Islet precursor cell (in vitro differentiated cells): ENCODE measurements at places on chromosomes 7 and 10.

DNA sequence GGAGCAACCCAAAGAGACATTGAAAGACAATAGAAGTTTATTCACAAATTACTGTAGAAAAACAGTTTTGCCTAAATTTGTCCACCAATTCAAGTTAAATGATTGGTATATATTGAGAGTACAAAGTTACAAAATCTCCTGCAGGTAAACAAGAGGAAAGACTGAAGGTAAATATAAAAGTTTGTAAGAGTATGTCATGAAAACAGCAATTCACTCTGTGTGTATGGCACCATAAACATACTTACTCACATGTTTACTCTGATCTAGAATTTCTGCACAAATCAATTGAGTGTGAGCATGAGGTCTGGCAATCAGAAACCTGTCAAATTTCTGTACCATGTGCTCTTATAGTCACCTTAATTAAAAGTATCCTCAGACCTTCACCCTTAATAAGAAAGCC is 800.9 kb upstream of the MBL2 start:
- no peak for DNase-seq

DNA sequence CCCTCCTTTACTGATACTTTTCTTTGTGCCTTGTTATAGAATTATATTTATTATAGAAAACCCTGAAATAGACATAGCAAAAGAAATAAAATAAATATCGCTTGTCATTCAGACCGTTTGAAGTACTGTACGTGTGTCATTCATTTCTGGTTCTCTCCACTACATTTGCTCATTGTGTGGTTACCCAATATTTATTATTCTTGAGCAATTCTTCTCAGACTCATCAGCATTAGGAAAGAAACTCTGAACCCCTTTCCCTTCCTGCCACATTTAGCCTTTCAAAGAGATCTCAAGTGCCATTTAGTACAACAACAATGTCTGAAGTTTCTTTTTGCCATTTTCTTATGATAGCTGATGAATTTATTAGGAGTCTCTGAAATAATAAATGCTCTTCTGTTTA is 154.1 kb downstream of the KIAA1217 start:
- DNase-seq: no peak

DNA sequence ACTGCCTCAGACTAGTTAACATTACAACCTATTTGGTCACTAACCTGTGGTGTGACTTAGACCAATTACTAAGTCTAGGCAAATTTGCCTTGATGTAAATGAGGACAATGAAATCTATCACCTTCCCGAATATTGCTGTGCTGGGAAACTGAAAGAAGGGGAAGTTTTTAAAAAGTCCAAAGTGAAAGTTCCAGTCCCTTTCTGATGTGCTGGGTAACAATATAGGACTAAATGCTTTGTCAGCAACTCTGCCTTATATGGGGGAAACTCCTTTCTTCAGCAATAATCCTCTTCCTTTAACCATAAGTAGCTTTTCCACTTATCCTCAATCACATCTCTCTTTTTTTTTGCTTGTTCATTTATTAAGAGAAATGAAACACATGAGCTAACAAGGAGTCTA is 3.9 kb downstream of the PIK3AP1 start:
- DNase-seq: no peak

DNA sequence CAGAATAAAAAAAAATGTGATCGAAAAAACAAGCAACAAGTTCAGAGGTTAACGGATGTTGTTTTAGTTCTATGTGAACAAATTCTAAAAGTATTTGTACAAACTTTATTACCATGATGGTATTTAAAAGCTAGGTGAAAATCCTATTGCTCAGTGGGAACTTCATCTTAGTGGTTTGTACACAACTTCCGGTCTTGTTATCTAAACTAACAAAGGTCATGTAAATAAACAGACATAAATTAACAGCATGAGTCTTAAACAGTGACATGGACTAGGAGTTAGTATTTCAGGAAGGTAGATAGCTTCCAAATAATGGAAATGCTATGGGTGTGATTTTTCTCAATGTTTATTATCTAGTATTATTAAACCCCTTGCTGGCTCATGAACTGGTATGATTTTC is 83.8 kb downstream of the SPAG6 start:
- DNase-seq: no peak

DNA sequence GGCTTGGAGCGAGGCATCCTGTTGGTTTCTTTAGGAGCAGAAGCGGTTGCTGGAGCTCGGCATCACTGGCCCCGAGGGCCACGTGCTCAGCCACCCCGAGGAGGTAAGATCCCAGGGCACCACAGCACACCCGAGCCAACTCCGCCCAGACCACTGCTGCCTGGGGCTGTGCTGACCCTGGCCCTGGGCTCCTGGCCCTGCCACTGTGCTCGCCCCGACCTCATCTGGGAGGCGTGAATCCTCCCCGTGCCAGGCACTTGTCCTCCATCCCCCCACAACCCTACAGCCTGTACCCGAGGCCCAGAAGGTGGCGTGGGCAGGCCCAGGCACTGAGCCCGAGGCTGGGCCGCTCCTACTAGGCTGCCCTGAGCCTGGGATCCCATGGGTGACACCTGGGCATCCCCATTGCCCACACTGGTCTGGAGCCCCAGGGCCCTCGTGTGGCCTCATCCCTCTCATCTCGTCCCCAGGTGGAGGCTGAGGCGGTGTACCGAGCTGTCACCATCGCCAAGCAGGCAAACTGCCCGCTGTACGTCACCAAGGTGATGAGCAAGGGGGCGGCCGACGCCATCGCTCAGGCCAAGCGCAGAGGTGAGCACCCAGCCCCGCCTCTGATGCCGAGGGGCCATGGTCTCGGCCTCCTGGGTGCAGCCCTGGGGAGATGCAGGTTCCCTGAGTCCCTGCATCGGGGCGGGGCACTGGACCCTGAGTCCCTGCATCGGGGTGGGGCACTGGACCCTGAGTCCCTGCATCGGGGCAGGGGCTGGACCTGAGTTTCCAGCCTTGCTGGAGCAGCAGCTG is 11.8 kb downstream of the DPYSL4 start:
- DNase-seq: no peak

DNA sequence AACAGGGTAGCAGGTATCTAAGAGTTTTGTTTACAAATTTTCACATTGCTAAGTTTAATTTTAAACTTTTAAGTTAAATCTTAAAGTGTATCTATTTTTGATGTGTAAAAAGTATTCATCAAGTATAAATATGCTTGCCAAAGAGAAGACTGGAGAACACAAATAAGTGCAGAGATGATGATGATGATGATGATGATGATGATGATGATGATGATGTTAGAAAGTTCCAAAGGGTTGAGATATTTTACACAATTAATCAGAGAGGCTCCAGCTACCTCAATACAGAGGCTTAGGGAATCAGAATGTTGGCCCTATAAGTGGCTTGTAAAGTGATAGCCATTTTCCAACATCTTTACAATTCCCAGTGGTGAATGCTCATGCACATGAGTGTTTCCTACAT is 209.0 kb upstream of the NPVF start:
- no peak for DNase-seq

GRCh38 chr7:46626691-46627310 is 705.7 kb upstream of the IGFBP3 start:
- DNase-seq: no peak

DNA sequence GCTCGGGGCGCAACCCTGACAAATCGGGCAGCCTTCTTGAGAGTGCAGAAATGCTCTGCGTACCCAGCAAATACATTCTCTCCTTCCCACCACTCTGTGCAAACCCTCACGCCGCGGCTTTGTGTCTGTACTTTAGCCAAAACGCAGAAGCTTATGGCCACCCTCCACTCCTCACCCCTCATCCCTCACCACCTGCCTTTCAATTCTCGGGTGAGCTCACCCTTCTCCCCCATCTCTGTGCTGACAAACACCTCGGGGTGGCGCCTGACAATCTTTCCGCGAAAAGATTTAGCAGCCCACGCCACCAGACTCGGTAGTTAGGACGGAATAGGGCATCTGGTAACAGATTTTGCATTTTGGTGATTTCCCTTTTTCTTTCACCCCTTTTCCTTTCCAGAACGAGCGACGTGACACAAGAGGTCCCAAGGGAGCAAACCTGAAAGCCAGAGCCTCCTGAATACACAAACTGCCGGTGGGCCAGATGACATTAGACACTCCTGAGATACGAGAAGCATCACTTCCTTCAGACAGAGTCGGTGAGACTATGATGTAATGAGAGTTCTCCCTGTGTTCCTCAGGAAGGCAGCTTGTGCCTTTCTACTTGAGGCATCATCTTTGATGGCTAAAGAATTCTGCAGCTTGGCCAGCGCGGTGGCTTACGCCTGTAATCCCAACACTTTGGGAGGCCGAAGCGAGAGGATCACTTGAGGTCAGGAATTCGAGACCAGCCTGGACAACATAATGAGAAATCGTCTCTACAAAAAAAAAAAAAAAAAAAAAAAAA is 671 bp upstream of the ATAD1 start:
- DNase-seq: peak; percentile 50

DNA sequence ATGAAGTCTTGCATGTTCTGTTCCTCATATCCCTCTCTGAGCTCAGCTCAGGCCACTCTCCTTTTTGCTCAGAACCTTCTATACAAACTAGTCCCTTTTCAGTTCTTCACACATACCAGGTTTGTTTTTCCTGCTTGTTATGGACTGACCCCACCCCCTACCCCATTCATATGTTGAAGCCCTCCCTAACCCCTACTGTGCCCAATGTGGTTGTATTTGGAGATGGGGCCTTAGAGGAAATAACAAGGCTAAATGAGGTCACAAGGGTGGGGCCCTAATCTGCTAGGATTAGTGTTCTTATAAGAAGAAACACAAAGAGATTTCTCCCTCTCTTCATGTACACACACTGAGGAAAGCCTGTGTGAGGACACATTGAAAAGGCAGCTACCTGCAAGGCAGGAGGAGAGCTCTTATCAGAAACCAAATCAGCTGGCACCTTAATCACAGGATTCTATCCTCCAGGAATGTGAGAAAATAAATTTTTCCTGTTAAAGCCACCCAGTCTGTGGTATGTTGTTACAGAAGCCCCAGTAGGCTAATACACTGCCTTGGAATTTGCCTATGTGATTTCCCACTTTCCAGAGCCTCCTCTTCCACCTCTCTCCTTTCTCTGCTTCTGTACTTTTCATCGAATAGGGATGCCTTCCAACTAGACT is 67.3 kb upstream of the DNAJB12 start:
- DNase-seq: no peak

- DNase-seq: no peak
Measured at GRCh38 chr7:2120841-2121830, 111.6 kb downstream of the MAD1L1 start.

DNA sequence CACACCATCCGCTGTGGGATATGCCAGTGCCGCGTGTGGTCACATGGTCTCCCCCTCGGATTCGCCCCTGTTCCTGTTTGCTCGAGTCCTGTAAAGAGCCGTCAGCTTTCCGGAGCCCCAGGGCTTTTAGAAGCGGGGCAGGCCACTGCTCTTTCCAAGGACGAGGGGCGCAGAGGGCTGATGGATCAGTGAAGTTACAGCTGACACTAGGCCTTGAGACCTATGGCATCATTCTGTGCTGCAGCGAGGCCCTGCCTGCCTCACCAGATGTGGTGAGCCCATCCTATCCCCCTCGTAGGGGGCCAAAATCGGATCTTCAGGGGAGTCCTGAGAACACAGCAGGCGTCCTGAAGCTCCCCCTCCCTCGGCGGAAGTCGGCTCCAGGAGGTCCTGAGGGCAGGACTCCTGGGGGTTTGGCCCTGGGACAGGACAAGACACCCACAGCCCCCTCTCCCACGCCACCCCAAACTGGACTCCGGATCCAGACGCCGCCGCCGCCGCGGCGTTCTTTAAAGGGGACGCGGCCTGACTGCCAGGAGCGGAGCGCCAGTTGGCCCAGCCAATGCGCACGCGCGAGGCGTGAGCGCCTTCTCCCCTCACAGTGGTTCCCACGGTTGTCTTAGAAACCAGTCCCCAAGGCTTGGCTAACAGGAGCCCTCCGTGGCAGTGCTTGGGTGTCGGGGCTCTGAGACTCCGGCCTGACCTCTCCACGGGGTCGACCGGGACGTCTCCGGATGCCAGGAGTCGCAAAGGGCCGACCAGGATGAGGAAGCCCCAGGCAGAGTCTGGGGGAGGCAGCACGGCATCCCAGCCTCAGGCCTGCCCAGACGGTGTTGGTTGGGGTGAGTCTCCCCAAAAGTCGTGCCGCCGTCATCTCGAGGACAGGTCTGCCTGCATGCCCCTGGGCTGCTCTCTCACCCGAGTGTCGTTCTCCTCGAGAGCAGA is 371.7 kb downstream of the ZNF716 start:
- no peak for DNase-seq

DNA sequence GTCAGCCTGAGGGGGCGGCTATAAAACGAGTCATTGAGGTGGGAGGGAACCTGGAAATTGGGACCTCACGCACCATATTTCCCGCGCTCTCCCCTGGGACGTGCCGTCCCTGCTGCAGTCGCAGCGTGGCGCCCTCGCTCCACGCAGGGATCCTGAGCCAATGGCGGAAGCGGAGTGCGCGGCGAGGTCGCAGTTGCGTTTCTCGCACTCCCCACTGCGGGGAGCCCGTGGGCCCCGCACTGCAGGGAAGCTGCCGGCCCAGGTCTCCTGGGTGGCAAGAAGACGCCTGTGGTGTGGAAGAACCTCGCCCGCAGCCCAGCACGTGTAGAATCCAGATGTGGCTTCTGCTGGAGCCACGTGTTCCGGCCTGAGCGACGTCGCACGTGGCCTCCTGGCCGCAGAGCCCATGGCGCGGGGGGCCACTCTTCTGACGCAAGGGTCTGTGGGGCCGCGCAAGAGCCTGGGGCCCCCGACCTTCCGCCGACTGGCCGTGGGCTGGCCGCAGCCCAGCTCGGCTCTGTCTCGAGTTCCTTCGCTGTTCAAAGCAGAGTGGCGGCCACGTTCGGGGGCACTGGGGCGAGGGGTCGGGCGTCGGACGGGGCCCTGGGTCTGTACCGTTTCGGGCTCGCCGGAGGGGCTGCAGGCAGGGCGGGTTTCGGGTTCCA is 26.4 kb downstream of the HIF1AN start:
- DNase-seq: peak; percentile 88

DNA sequence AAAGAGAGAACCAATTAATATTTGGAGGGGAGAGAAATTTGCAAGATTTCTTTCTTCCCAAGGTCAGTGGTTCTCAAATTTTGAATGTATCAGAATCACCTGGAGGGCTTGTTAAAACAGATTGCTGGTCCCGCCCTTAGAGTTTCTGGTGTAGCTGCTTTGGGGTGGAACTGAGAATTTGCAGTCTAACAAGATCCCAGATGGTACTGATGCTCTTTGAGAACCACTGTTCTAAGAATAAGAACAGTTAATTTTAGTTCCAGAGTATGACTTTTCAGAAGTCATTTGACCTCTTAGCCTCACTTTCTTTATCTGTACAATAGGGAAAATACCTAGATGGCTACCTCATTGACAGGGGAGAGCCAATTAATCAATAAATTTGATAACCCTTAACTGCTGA is 161.6 kb downstream of the PRKG1 start:
- DNase-seq: no peak

- DNase-seq: no peak
Measured at GRCh38 chr7:107559864-107560263, 3.9 kb downstream of the COG5 start.

GRCh38 chr7:29113384-29114102 is 32.8 kb downstream of the CPVL start:
- DNase-seq: peak; percentile 87

- peak; percentile 73 for DNase-seq
Measured at GRCh38 chr7:41699516-41699915, 3.4 kb downstream of the INHBA start.

DNA sequence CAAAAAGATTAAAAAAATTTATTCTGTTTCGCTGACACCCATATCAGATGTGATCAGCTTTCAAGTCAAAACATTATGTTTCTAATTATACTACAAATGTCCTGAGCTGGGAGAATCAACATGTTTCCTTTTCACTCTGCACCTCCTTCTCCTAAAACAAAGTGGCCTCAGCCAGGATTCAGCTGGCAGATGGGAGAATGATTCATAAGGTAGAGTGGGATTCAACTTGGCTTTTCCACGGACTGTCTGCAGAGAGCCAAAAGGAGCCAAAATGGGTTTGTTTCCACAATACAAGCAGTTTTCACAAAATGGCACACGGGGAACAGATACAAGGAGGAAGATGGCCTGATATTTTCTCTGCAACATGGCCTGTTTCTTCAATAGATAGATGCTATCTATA is 376.5 kb upstream of the PRKCQ start:
- DNase-seq: no peak
